Tongue (tissue), 3 donors: ENCODE measurements at places on chromosomes 7 and 10. TPM values are rescaled to one million over a fixed set of nuclear protein-coding genes. Genes with fewer than 3 reads are reported as not detected.

The TAS2R3 gene
- 5.0 TPM for total RNA-seq

The ADGRA1 gene
- total RNA-seq, result 3.3 TPM

The SFTPA1 gene
- total RNA-seq, result not detected

The NKX2-3 gene
- 6.2 TPM for total RNA-seq

The PPP1R17 gene
- total RNA-seq, result not detected

The SNX10 gene
- 3.4 TPM for total RNA-seq

The TRIL gene
- 23.9 TPM for total RNA-seq

The C10orf143 gene
- total RNA-seq, result 0.82 TPM

The PTF1A gene
- not detected for total RNA-seq

The NACAD gene
- 5.1 TPM for total RNA-seq

The MALRD1 gene
- total RNA-seq, result 6.4 TPM

The PKD2L1 gene
- total RNA-seq, result not detected

The MDH2 gene
- 78.9 TPM for total RNA-seq

The LEP gene
- total RNA-seq, result not detected

The CPEB3 gene
- total RNA-seq, result 7.2 TPM

The ZNF804B gene
- not detected for total RNA-seq

The WNT8B gene
- not detected for total RNA-seq

The ASB13 gene
- 11.2 TPM for total RNA-seq

The SLC35G1 gene
- total RNA-seq, result 8.2 TPM

The GPER1 gene
- total RNA-seq, result 6.7 TPM
